ENCODE measurements at places on chromosomes 3 and 15. TPM values are rescaled to one million over a fixed set of nuclear protein-coding genes. Genes with fewer than 3 reads are reported as not detected.
A peak's percentile ranks its signal among the peaks of the same experiment; 100 is the strongest.

DNA sequence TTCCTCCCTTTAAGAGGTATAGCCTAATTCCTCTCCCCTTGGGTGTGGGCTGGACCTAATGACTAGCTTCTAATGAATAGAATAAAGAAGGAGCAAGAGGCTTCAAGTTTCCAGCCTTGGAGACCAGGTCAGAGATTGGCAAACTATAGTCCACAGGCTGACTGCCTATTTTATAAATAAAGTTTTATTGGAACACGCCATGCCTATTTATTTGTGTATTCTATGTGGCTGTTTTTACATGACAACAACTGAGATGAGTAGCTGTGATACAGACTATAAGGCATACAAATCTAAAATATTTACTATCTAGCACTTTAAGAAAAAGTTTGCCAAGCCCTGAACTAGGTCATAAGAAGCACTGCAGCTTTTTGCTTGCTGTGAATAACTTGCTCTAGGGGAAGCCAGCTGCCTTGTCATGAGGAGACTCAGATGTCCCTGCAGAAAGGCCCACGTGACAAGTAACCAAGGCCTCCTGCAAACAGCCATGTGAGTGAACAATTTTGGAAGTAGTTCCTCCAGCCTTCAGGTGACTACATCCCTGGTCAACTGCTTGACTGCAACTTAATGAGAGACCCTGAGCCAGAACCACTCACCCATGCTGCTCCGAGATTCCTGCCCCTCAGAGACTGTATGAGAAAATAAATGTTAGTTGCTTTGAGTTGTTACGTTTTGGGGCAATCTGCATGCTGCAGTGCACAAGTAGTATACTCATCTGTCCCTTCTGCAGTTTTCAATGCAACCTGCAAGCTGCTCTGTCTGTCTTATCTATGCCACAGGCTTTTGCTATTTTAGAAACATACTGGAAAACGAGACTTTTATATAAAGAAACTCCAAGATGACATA is 21.1 kb upstream of the MAP3K13 start:
- no peak for DNase-seq

GRCh38 chr3:188471723-188472122 is 317.8 kb downstream of the LPP start:
- no peak for DNase-seq

DNA sequence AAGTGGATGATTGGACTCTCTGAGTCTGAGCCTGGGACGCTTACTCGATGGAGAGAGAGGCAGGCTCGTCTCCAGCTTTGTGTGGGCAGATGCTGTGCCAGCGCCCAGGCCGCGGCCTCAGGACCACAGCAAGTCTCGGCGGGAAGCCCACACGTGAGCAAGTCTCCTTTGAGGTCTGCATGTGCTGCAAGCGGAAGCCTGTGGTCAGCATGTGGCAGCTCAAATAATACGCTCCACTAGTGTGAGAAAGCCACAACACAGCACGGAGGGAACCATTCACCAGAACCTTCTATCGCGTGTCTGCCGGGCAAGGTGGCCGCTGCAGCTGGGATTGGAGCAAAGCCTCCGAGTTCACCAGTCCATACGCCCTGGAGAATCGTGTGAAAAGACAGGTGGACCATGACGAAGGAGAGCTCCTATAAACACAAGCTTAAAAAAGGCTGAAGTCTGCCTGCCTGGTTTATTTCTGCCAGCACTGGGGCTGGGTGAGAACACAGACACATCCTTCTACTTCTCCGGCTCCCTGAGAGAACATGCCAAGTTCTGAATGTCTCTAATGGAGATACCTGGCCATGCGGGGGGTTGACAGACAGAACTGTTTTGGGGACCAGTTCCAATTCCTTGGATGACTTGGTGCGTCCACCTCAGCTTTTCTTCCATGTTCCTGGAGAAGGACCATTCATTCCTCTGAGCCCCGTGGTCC is 82.0 kb upstream of the LRIG1 start:
- peak; percentile 13 for DNase-seq

- no peak for DNase-seq
These were observed 103.1 kb downstream of the CNTN6 start for GRCh38 chr3:1195947-1196346.

DNA sequence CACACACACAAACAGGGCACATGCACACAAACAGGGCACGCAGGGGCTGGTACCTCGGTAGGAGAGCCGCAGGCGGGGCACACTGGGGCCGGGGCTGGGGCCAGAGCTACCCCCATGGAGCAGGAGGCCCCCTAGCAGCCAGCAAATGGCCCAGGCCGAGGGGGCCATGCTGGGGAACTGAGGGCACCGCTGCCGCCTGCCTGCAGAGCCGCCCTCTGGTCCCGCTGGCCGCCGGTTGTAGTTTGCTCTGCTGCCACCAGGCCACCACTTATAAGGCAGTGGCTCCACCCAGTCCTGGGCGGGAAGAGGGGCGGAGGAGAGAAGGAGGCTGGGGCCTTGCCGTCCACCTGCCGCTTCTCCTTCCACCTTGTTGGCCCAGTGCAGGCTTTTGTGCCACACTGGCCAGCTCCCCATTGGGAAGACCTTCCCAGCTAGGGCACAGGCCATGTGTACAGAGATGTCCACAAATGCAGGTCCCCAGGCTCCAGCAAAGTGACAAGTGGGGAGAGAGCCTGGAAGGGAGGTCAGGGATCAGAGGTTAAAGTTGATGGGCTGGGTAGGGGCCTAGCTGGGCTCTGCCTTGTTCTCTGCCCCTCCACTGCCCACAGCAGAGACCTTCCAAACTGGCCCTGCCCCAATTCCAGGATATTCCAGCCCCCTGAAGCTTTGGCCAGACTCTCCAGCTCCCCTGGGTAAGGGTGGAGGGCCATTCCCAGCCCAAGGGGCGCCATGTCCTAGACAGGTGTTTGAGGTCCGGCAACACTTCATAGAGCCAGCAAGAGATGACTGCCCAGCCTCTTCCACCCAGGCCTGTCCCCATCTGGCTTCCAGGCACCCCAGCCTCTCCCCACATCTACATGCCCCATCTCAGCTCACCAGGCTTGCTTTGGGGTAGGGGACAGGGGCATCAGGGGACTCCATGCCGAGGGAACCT is at the start of gene SEMA3G:
Gene SEMA3G (minus strand): TSS at position 244 of the 934 bp plus-strand sequence. CDS start 76 bp downstream, at position 168.
- DNase-seq = peak; percentile 79

Gene CHRFAM7A
- 0.59 TPM for total RNA-seq

Gene ATP13A5
- total RNA-seq = not detected

Gene CLASP2
- 65.9 TPM for total RNA-seq

Gene GCNT3
- not detected for total RNA-seq

Gene MYRIP
- not detected for total RNA-seq
